ENCODE measurements at places on chromosomes 13 and 19. TPM values are rescaled to one million over a fixed set of nuclear protein-coding genes. Genes with fewer than 3 reads are reported as not detected.

Gene RGCC
- 17.8 TPM for total RNA-seq

Gene NLRP5
- total RNA-seq, result not detected

Gene NKPD1
- total RNA-seq, result 0.15 TPM

Gene KASH5
- not detected for total RNA-seq

Gene RNF17
- 0.50 TPM for total RNA-seq

Gene NAT14
- total RNA-seq, result 29.8 TPM

Gene UFM1
- total RNA-seq, result 41.0 TPM

Gene FDX2
- total RNA-seq, result 26.9 TPM

Gene VSTM1
- not detected for total RNA-seq

Gene IGFL2
- not detected for total RNA-seq

Gene KCNK6
- 3.2 TPM for total RNA-seq

Gene SRRM5
- total RNA-seq, result not detected

Gene FCER2
- not detected for total RNA-seq

Gene ADM5
- total RNA-seq, result 0.74 TPM

Gene PGPEP1
- total RNA-seq, result 8.7 TPM

Gene KCNJ14
- total RNA-seq, result 0.15 TPM

Gene CGB7
- 0.34 TPM for total RNA-seq

Gene SCN1B
- total RNA-seq, result 4.3 TPM

Gene CACNG8
- total RNA-seq, result under 0.01 TPM

Gene PSG3
- not detected for total RNA-seq

Gene SIPA1L3
- total RNA-seq, result 18.8 TPM

Gene ZNF98
- not detected for total RNA-seq

Gene C19orf18
- total RNA-seq, result not detected

Gene LPAR6
- total RNA-seq, result 2.7 TPM

Gene MAST1
- total RNA-seq, result 0.89 TPM

Gene CAPN12
- 0.50 TPM for total RNA-seq

Gene DDX49
- 77.8 TPM for total RNA-seq

Gene SYCN
- not detected for total RNA-seq

Gene KLK3
- not detected for total RNA-seq

Gene ZNF626
- 4.0 TPM for total RNA-seq

Gene CAB39L
- 6.7 TPM for total RNA-seq

Gene RASIP1
- total RNA-seq, result 8.3 TPM

Gene ACP7
- 0.45 TPM for total RNA-seq

Gene SULT2B1
- total RNA-seq, result 0.15 TPM

Gene ZNF784
- total RNA-seq, result 1.9 TPM

Gene ATP4B
- not detected for total RNA-seq

Gene KCTD15
- 40.9 TPM for total RNA-seq

Gene CEACAM4
- not detected for total RNA-seq

Gene GPR183
- total RNA-seq, result not detected

Gene SHC2
- 0.30 TPM for total RNA-seq

Gene ZNF790
- 1.9 TPM for total RNA-seq

Gene SIGLECL1
- total RNA-seq, result not detected

Gene LHB
- not detected for total RNA-seq

Gene RB1
- total RNA-seq, result 15.1 TPM

Gene LGALS14
- not detected for total RNA-seq

Gene YIPF2
- total RNA-seq, result 94.5 TPM

Gene OR4F17
- total RNA-seq, result not detected

Gene TEKTIP1
- total RNA-seq, result not detected

Gene JAK3
- 3.5 TPM for total RNA-seq

Gene PARP4
- 41.7 TPM for total RNA-seq

Gene IL27RA
- total RNA-seq, result 2.2 TPM

Gene CGB3
- total RNA-seq, result not detected
